ENCODE measurements at places on chromosomes 4 and X. TPM values are rescaled to one million over a fixed set of nuclear protein-coding genes. Genes with fewer than 3 reads are reported as not detected.

Gene NUP62CL
- total RNA-seq: 3.3 TPM

Gene AVPR2
- total RNA-seq: 0.66 TPM

Gene XK
- total RNA-seq: 9.6 TPM

Gene MID1
- total RNA-seq: 7.3 TPM

Gene OPHN1
- 2.3 TPM for total RNA-seq

Gene ODAM
- not detected for total RNA-seq

DNA sequence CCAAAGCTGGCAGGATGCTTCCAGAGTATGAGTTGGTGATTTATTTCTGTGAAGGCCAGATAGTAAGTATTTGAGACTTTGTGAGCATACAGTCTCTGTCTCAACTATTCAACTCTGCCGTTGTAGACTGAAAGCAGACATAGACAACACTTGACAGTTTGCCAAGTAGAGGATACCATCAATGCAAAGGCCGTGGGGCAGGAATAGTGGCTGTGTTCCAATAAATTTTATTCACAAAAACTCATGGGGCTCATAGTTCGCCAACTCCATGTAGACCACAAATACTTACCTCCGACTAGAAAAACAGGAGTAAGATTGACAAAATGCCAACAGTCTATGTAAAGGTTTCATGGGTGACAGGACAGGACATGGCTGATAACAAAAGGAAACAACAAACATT lies 3.7 kb upstream of the PIR start:
- no peaks in the 10 kb centered on the region for H3K27me3 ChIP-seq
- H3K36me3 ChIP-seq: no peaks in the 10 kb centered on the region
- H3K4me3 ChIP-seq: no peak overlapping the region
- DNase-seq: no peak
- peaks cover 6% of the 10 kb centered on the region for H3K4me1 ChIP-seq
- no peak overlapping the region for H3K27ac ChIP-seq

- H3K36me3 ChIP-seq: no peaks in the 10 kb centered on the region
- H3K4me1 ChIP-seq: no peaks in the 10 kb centered on the region
- no peak for DNase-seq
- no peaks in the 10 kb centered on the region for H3K27me3 ChIP-seq
- no peak overlapping the region for H3K4me3 ChIP-seq
- no peak overlapping the region for H3K27ac ChIP-seq
These were observed 269.9 kb upstream of the FAT4 start for GRCh38 chr4:125044886-125045285.

GRCh38 chr4:84099599-84099998 lies 399.5 kb downstream of the NKX6-1 start:
- H3K27ac ChIP-seq: no peak overlapping the region
- H3K36me3 ChIP-seq: no peaks in the 10 kb centered on the region
- no peak for DNase-seq
- H3K4me3 ChIP-seq: no peak overlapping the region

DNA sequence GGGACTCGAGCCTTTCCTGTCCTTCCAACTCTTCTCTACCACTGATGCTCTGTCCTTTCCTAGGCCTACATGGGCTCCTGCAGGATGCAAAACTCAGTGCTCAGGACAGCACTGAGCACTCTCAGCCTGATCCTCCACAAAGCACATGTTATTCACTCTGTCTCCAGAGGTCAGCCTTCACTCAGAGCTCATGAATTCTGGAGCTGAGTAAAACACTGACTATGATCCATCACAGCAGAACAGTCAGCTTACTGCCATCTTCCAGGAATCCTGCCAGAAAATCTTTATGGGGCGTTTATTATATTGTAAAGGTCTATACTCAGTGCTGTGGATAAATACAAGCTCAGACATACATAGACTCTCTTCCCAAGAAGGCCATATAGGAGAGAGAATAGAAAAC lies 121.5 kb upstream of the CPEB2 start:
- H3K27me3 ChIP-seq: no peaks in the 10 kb centered on the region
- H3K27ac ChIP-seq: no peak overlapping the region
- no peaks in the 10 kb centered on the region for H3K4me1 ChIP-seq
- H3K36me3 ChIP-seq: no peaks in the 10 kb centered on the region

- peak overlapping the region; percentile 24 for H3K4me3 ChIP-seq
- no peaks in the 10 kb centered on the region for H3K36me3 ChIP-seq
- DNase-seq: peak; percentile 82
- no peak overlapping the region for H3K27ac ChIP-seq
- H3K4me1 ChIP-seq: peaks cover 27% of the 10 kb centered on the region
These were observed 1.2 kb downstream of the CORIN start for GRCh38 chr4:47836641-47837093.

GRCh38 chr4:160772668-160773067 lies 1391.1 kb downstream of the FSTL5 start:
- H3K4me3 ChIP-seq: no peak overlapping the region
- no peaks in the 10 kb centered on the region for H3K36me3 ChIP-seq
- no peak for DNase-seq

- H3K27me3 ChIP-seq: no peaks in the 10 kb centered on the region
- no peak overlapping the region for H3K27ac ChIP-seq
- DNase-seq: no peak
- H3K36me3 ChIP-seq: no peaks in the 10 kb centered on the region
These were observed 249.2 kb upstream of the TRAM1L1 start for GRCh38 chr4:117334451-117335188.

DNA sequence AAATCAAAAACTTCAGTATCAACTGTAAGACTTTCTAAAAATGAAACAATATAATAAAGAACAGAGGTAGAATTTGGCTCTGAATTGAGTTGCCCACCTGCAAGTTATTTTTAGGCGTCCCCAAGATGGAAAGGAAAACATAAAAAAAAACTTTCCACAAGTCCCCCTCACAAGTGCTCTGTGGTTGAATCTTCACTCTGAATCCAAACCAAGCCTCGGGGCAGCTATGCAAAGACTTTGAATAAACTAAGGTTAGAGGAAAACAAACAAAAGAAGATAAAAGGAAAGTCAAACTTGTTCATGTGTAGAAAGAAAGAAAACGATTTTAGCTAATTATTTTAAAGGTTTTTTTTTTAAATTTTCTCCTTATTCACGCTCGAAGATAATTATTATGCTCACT lies 372.4 kb upstream of the SLIT2 start:
- H3K27ac ChIP-seq: no peak overlapping the region
- no peak for DNase-seq
- H3K27me3 ChIP-seq: no peaks in the 10 kb centered on the region

GRCh38 chrX:67721321-67721720 lies 177.5 kb downstream of the AR start:
- no peak overlapping the region for H3K4me3 ChIP-seq
- H3K4me1 ChIP-seq: no peaks in the 10 kb centered on the region
- no peak for DNase-seq
- no peaks in the 10 kb centered on the region for H3K36me3 ChIP-seq
- no peaks in the 10 kb centered on the region for H3K27me3 ChIP-seq

DNA sequence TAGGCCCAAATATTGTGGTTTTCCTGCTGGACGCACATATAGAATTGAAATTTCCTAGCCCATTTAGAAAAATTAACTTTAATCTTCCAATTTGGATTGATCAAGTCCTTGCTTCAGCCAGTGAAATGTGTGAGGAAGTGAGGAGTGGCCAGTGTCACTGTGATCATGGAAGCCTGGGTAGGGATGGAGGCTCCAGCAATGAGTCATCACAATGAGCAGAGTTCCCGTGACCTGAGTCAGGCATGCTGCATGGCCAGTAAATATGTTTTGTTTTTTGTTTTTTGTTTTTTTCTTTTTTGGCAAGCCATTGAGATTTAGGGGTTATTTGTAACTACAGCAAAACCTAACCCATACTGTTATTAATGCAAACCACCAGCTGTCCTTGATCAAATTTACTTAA lies 52.1 kb downstream of the IDS start:
- no peaks in the 10 kb centered on the region for H3K36me3 ChIP-seq
- no peak overlapping the region for H3K27ac ChIP-seq
- H3K4me1 ChIP-seq: no peaks in the 10 kb centered on the region
- H3K27me3 ChIP-seq: no peaks in the 10 kb centered on the region

DNA sequence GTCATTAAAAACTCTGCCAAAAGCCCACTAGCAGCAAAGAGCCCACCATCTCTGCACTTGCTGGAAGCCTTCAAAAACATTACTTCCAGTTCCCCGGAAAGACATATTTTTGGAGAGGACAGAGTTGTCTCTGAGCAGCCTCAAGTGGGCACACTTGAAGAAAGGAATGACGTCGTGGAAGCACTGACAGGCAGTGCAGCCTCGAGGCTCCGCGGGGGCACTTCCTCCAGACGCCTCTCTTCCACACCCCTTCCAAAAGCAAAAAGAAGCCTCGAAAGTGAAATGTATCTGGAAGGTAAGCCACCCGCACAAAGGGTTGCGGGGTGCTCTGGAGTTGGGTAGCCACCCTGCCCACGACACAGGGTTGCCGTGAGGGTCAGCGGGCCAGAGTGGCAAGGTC lies 25.9 kb downstream of the OFD1 start:
- peaks cover 2% of the 10 kb centered on the region for H3K36me3 ChIP-seq
- DNase-seq: no peak
- no peak overlapping the region for H3K27ac ChIP-seq
- no peak overlapping the region for H3K4me3 ChIP-seq
- peaks cover 12% of the 10 kb centered on the region for H3K4me1 ChIP-seq

DNA sequence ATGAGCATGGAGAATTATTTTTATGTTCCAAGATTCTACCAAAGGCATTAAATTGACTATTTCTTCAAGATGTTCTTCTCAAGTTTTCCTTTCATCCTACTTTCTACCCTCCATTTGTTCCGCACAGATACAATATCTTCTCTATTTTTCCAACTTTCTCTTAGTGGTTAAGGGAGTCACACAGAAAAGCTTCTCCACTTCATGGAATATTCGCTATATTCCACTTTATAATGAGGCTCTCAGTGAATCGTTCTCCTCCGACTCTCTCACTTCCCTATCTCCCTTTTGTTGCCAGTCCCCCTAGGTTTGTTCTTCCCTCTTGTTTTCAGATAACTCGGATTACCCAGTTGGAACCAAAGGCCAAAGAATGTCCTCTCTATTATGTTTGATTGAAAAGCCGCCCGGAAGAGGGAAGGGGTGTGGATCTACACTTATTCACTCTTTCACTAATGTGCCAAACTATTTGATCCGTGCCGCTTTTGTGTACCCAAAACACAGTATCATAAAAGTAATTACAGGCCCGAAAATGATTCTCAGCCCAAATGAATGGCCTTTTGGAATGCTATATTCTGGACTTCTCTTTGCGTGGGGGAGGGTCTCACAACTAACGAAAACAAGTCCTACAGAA lies 1.2 kb downstream of the SH3D19 start:
- H3K4me1 ChIP-seq: peaks cover 20% of the 10 kb centered on the region
- H3K4me3 ChIP-seq: peak overlapping the region; percentile 67
- no peaks in the 10 kb centered on the region for H3K36me3 ChIP-seq
- peak overlapping the region; percentile 78 for H3K27ac ChIP-seq
- DNase-seq: peak; percentile 10

DNA sequence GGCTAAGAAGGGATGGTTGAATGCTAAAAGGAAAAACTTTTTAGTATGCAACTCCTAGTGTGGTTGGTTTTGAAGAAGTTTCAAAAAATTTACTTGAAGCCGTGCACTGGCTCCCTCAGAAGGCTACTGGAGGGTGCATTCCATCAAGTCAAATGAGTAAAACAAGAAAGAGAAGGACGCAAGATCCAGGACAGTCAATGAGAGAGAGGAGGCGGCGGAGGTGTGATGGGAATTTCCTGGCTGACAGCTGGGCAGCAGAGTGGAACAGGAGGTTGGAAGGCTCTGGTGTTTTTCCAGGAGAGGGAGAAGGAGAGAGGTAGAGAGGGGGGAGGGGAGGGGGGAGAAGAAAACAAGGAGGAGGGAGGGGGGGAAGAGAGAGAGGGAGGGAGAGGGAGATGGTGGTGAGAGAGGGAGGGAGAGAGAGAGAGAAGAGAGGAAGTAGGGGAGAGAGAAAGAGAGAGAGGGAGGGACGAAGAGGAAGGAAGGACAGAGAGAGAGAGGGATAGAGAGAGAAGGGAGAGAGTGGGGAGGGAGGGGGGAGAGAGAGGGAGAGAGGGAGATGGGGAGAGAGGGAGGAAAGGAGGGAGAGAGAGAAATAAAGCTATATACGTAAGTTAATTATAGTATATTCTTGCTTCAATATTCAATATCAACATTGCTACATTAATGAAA lies 126.4 kb downstream of the SH3KBP1 start:
- no peaks in the 10 kb centered on the region for H3K4me1 ChIP-seq
- H3K27me3 ChIP-seq: no peaks in the 10 kb centered on the region
- no peak overlapping the region for H3K27ac ChIP-seq
- no peak overlapping the region for H3K4me3 ChIP-seq
- DNase-seq: no peak

- H3K27me3 ChIP-seq: no peaks in the 10 kb centered on the region
- no peak for DNase-seq
- no peaks in the 10 kb centered on the region for H3K36me3 ChIP-seq
- H3K4me3 ChIP-seq: no peak overlapping the region
These were observed 78.5 kb upstream of the SPANXC start for GRCh38 chrX:141320801-141321200.

DNA sequence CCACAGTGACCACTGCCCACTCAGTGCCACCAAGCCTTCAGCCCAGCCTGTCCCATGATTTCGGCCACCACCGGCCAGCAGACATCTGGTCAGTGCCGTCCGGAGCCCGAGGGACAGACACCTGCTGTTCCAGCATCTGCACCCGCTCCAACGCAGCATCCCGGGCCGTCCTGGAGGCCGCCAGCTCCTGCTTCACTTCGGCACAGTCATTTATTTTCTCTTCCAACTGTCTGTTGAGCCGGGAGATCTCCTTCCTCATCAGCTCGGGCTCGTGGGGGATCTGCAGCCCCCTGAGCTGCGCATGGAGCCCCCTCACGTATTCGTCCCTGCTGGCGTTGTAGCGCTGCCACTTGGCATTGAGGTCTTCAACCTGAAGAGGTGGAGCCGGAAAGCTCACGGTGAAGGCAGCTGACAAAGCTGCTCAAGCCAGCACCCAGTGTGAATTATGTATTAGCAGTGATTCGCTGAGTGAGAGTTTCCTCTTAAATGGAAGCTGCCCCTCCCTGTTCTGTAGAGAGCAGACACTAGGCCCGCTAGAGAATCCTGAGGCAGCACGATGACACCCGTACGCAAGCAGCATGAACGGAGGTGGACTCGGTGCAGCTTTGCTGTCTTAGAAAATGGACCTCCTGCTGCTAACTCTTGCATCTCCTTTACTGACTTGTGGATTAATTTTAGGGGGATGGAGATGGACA lies 11.4 kb downstream of the TNIP2 start:
- no peak overlapping the region for H3K4me3 ChIP-seq
- H3K27ac ChIP-seq: no peak overlapping the region
- H3K36me3 ChIP-seq: peaks cover 9% of the 10 kb centered on the region
- H3K4me1 ChIP-seq: no peaks in the 10 kb centered on the region

GRCh38 chr4:146379744-146380143 lies 142.0 kb downstream of the SLC10A7 start:
- H3K27ac ChIP-seq: no peak overlapping the region
- DNase-seq: no peak
- no peaks in the 10 kb centered on the region for H3K36me3 ChIP-seq
- H3K27me3 ChIP-seq: no peaks in the 10 kb centered on the region
- peaks cover 14% of the 10 kb centered on the region for H3K4me1 ChIP-seq

- no peaks in the 10 kb centered on the region for H3K36me3 ChIP-seq
- H3K27ac ChIP-seq: no peak overlapping the region
- H3K4me3 ChIP-seq: no peak overlapping the region
These were observed 339.5 kb downstream of the GPAT3 start for GRCh38 chr4:83875437-83875836.

- no peaks in the 10 kb centered on the region for H3K27me3 ChIP-seq
- no peak overlapping the region for H3K4me3 ChIP-seq
- H3K36me3 ChIP-seq: no peaks in the 10 kb centered on the region
These were observed 58.9 kb upstream of the NXF3 start for GRCh38 chrX:103151799-103152198.
